NCI-H446 (cell line): ENCODE measurements at places on chromosomes 12 and 14.

GRCh38 chr12:57258977-57259970 is 8.3 kb upstream of the STAC3 start:
- DNase-seq: no peak

- no peak for DNase-seq
Observed at GRCh38 chr12:10368206-10369171, 21.4 kb downstream of the KLRK1 start.

DNA sequence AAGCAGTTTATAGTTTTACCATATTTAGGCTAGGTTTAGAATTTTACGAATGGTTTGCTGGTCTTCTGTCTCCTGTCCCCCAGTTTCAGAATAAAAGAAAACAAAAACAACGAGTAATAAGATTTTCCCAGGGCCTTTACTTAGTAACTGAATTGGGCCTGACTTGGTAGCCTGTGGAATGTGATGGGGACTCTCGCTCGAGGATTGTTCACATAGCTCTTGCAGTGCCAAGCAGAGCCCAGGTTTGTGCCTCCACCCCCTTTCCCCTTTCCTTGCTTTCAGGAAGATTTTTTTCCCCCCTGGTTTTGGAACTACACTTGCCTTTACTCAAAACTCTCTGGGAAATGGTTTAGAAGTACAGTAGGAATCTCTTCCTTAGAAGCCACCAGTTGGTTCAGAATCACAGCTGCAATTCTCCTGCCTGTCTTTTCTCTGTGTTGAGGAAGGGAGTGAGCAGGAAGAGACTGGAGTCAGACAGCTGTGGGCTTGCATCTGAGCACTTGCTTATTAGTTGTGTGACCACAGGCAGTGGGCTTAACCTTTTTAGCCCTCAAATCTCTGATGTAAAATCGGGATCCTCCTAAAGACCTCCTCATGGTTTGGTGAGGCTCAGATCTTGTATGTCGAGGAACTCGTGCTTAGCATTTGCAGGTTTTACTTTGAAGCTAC is 501.2 kb downstream of the PCNX1 start:
- DNase-seq: no peak

DNA sequence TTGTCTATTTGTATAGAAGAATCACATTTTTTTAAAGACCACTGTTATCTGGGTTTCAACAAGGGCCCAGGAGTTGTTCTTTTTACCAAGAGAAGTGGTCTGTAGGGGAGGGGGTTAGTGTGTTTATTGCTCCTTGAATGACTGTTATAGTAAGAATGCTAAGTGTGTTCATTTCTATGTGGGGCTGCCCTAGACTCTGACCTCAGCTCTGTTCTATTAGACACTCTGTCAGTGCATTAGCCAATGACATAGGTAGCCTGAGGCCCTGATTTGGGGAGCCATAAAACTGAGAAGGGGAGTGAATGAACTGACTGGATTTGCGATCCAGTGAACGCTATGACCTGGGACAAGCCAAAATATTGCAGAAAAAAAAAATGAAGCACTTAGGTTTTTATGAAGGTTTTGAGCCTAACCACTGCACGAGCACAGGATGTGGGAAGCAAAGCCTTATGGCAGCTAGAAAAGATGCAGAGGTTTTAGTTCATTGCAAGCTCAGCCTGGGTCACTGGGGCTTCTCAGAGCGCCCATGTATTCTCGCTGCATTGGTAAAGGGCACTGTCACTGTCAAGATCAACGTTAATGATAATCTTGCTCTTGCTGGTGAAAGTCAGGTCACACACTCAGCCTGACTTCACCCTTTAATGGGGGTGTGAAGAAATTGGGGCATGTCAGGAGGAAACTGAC is 63.8 kb downstream of the PRKCH start:
- DNase-seq: no peak

DNA sequence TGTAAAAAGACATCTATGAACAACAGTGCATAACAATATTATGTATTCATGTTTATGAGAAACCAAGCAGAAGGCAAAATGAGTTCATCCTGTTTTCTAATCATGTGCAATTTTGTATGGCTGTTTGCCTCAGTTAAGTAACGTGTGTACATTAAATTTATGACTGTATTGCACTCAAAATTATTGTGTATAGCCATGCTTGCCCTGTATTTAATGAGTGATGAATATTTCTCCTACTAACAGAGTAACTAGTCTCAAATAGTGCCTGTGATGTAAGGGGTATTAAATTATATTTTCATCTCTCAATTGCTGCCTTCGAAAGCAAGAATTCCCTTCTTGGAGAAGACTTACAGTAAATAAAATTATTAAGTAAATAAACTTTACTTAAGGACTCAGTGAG is 154.2 kb downstream of the NOVA1 start:
- no peak for DNase-seq
